ENCODE measurements at places on chromosomes 2 and 18.

- no peak for DNase-seq
These were observed 68.5 kb downstream of the TMEM237 start for GRCh38 chr2:201574766-201575165.

GRCh38 chr2:104538077-104538476 lies 315.8 kb upstream of the POU3F3 start:
- no peak for DNase-seq

GRCh38 chr2:112698834-112699515 lies 21.8 kb upstream of the NT5DC4 start:
- DNase-seq, result no peak

GRCh38 chr2:58072102-58072501 lies 25.5 kb downstream of the VRK2 start:
- DNase-seq, result no peak

DNA sequence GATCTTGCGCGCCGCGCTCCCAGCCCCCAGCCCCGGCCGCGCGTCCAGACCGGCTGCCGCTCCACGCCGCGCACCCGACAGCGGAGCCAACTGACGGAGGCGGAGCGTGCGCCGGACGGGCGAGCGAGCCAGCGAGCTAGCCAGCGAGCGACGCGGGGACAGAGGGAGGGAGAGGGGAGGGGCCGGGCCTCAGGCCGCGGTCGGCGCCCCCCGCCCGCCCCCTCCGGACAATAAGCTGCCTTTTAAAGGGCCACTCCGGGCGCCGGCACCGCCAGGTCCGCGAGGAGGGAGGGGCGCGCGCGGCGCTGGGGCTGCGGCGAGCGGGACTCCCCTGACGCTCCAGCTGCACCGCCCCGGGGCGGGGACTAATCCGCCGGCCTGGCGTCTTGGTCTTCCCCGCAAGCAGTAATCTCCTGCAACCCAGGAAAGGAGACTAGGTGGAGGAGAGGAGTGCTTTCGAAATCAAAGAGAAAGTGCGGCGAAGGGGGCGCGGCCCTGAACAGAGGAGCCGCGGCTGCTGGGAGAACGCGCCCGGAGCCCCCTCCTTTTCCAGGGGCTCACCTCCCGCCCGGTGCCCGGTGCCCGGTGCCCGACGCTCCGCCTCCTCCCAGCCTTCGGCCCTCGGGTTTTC lies at the start of gene BIN1:
TSS of gene BIN1 (minus strand) at position 164 of the 631 bp plus-strand sequence. CDS start 211 bp downstream, outside the sequence.
- peak; percentile 88 for DNase-seq

DNA sequence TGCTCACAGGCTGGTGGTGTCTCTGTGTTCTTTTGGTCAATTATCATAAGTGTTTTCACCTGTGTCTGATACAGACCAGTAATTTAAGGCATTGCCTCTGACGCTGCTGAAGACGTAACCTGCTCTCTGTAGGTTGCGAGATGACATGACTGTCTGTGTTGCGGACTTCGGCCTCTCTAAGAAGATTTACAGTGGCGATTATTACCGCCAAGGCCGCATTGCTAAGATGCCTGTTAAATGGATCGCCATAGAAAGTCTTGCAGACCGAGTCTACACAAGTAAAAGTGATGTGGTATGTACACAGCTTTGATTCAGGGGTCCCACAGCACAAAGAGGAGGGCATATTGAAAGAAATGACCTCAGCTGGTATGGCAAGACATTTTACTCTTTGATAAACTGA lies 33.8 kb upstream of the TMEM87B start:
- no peak for DNase-seq

- DNase-seq, result no peak
These were observed 8.6 kb upstream of the SERPINB10 start for GRCh38 chr18:63899206-63899605.

DNA sequence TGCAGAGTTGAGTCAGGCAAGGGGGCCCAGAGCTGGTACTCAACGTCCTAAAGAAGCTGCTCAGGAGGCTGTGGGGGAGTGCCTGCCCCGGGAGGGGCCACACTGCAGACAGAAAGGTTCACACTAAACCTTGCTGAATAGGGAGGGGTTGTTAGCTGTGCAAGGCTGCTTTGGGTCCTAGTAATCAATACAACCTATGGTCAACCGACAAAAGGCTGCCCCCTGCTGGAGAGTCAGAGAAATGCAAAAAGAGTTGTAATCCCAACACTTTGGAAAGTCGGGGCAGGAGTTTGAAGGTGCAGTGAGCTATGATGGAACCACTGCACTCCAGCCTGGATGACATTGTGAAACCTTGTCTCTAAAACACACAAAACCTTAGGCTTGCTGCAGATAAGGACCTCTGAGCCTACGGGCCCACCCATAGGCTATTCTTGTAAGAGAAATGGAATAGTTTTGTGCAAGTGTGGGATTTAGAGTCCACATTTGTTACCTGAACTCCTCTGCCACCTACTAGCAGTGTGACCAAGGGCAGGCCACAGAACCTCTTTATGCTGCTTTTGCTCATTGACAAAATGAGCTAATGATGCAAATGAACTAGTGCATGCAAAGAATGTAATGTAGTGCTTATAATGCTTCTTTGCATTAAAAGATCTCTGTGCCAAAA lies 81.5 kb downstream of the PRPF40A start:
- DNase-seq, result peak; percentile 58

GRCh38 chr2:49943944-49944778 lies 789.8 kb upstream of the FSHR start:
- no peak for DNase-seq

DNA sequence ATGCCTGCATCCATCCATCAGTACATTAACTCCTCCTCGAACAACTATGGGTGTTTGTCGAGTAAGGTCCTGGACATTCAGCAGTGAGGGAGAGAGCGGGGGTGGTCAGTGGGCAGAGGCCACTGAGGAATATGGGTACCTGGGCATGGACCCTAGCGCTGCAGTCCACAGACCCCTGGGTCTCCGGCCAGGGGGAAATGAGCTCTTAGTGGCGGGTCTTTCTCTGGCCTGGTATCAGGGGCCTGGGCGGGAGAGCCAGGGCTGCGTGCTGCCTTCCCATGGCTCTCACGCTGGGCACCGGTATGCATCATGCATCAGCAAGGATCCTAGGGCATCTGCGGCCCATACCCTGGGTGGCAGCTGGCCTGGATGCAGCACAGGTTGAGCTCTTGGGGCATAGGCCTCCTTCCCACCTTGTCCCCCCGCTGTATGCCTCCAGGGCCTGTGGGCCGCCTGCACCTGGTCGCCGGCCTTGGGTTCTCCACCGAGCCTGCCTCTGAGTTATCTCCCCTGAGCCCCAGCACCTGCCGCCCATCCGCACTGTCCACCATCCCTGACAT lies 1.3 kb upstream of the MOCOS start:
- DNase-seq, result no peak

DNA sequence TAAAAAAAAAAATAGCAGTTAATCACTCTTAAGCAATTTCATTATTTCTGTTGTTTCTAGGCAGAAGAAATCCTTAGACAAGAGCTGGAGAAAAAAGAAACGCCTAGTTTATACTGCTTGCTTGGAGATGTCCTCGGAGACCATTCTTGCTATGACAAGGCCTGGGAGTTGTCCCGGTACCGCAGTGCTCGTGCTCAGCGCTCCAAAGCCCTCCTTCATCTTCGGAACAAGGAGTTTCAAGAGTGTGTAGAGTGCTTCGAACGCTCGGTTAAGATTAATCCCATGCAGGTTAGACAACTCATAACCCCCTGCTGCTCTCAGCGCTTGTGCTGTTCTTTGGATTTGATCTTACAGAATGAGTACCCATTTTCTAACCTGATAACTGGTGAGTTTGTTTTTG lies 130.4 kb downstream of the TTC27 start:
- no peak for DNase-seq

DNA sequence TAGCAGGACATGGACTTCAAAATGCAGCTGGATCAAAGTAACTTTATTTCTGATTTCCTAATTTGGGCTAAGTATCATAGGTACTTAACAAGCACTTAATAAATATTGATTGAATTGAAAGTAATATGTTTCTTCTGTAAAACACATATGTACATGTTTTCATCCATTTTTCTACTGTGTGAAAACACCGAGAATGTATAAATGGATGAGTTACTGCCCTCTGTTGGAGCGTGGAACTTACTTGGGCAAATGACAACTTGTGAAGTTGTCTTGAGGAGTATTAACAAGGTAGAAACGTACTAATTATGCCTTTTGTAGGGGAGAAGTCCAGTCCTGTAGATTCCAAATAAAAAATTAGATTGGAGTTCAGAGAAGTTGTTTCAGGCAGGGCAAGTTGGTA lies 87.2 kb downstream of the PHLPP1 start:
- no peak for DNase-seq

GRCh38 chr2:118539290-118539689 lies 308.2 kb downstream of the EN1 start:
- DNase-seq, result no peak

GRCh38 chr2:13289310-13289709 lies 572.6 kb downstream of the TRIB2 start:
- no peak for DNase-seq

GRCh38 chr2:2075875-2076529 lies 255.1 kb downstream of the MYT1L start:
- no peak for DNase-seq

GRCh38 chr2:116224610-116225009 lies 1589.9 kb upstream of the DDX18 start:
- no peak for DNase-seq

DNA sequence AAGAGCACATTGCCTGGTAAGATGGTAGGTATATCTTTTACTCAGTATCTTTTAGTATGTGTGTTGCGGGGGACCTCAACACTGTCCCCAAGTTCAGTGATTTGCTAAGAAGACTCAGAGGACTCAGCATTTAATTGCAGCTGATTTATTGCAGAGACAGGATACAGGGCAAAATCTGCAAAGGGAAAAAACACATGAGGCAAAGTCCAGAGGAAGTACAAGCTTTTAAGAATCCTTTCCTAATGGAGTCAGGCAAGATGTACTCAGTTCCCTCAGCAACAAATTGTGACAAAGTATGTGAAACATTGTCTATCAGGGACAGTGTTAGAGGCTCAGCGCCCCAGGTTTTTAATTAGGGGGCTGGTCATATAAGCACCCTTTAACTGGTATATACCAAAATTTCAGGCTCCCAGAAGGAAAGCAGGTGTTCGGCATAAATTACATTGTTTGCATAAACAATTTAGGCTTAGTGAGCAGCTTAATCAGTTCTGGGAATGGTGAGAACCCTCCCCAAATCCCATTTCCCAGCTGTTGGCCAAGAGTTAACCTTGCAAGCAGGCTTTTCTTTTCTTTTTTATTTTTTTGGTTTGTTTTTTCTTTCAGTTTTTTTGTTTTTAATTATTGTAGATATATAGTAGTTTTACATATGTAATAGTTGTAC lies 41.7 kb downstream of the RAB3GAP1 start:
- no peak for DNase-seq

- DNase-seq, result no peak
These were observed 21.1 kb downstream of the DYNC2LI1 start for GRCh38 chr2:43794956-43795355.

DNA sequence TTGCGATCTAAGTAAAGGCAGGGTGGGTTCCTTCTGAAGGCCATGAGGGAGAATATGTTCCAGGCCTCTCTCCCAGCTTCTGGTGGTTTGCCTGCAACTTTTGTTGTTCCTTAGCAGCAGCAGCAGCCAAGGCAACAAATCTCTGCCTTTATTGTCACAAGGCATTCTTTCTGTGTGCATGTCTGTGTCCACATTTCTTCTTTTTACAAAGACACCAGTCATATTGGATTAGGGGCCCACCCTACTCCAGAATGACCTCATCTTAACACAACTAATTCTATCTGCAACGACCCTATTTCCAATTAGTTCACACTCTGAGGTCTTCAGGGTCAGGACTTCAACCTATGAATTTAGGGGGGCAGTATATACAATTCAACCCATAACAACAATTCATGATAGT lies 587.5 kb downstream of the XIRP2 start:
- no peak for DNase-seq

DNA sequence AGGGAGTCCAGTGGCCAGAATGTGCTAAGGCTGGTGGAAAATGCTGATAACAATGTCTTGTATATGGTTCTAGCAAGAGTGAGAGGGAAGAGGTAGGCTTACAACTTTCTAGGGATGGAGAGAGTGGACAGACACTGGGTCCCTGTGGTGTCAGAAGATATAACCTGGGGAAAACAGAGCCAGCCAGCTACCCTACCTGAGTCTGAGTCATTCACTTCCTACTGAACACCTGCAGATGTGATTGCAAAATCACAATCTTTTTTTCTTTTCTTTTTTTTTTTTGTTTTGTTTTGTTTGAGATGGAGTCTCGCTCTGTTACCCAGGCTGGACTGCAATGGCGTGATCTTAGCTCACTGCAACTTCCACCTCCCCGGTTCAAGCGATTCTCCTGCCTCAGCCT lies 7.3 kb downstream of the TET3 start:
- no peak for DNase-seq

DNA sequence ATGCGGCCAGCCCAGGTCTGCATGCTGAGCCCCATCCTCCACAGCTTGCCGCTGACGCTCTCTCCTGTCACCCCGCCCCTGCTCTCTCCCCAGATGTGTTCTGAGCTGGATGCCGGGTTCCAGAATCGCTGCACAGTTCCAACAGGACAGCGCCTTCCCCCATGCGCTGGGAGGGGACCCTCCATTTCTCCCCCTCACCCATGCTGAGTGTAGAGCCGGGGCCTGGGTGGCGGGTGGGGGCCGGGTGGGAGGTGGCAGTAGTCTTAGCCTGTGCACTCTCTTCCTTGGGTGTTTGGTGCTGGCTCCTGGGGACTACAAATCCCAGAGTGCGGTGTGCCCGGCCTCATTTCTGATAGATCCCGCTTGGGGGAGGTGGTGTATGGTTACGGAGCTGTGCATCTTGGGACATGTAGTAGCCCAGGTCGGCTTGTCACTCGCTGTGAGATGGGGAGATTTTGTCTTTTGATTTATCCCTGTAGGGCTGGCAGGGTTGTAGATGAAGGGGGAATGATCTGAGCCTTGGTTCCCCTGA lies 6.8 kb downstream of the DNAJB2 start:
- DNase-seq, result no peak

- DNase-seq, result no peak
These were observed 52.0 kb downstream of the FHOD3 start for GRCh38 chr18:36349552-36349951.

DNA sequence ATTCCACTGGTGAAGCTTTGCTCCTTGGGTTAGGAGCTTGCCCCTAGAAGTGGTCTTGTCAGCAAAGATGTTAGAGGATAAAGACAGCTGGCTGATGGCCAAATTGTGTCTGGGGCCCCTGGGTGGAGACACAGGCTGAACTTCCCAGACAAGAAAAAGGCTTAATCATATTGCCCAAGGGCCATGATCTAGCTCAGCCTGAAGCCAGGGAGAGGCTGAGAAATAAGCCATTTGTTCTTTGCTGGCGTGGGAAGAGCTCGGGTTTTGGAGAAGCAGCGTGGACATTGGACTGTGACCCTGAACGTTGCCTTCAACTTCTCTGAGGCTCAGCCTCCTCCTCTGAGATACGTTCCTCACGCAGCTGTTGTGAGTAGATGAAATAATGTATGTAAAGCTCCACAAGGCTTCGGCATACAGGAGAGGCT lies 153.0 kb downstream of the ZFP36L2 start:
- DNase-seq, result no peak

- no peak for DNase-seq
These were observed 162.3 kb downstream of the MREG start for GRCh38 chr2:215851082-215851481.

- no peak for DNase-seq
These were observed 12.6 kb upstream of the CELF4 start for GRCh38 chr18:37578182-37578678.

GRCh38 chr2:176101216-176101830 lies 1.7 kb downstream of the HOXD12 start:
- no peak for DNase-seq

Data from GM10248 (cell line).